ENCODE measurements at places on chromosomes 3 and 15. TPM values are rescaled to one million over a fixed set of nuclear protein-coding genes. Genes with fewer than 3 reads are reported as not detected.

Gene IL16
- 6.5 TPM for total RNA-seq

Gene TMEM108
- total RNA-seq, result 0.36 TPM

Gene CPEB1
- total RNA-seq, result 29.2 TPM

Gene CISH
- 1.2 TPM for total RNA-seq

Gene STXBP5L
- total RNA-seq, result not detected

Gene DLL4
- not detected for total RNA-seq

Gene PAQR5
- total RNA-seq, result 1.1 TPM

Gene TMEM207
- total RNA-seq, result not detected

Gene IL12A
- total RNA-seq, result 4.7 TPM

Gene CGNL1
- 1.1 TPM for total RNA-seq

Gene ARGFX
- total RNA-seq, result not detected

Gene SLC28A1
- total RNA-seq, result not detected

Gene BSN
- under 0.01 TPM for total RNA-seq

Gene LRRIQ4
- 0.29 TPM for total RNA-seq

Gene A4GNT
- total RNA-seq, result not detected

Gene AMT
- 1.1 TPM for total RNA-seq

Gene CKMT1B
- not detected for total RNA-seq

Gene PIERCE2
- total RNA-seq, result 5.3 TPM

Gene TICRR
- total RNA-seq, result 0.88 TPM

Gene VGLL4
- total RNA-seq, result 58.0 TPM

Gene EXD1
- total RNA-seq, result not detected

Gene WDR93
- total RNA-seq, result 0.36 TPM

Gene GOLGA6A
- total RNA-seq, result under 0.01 TPM

Data from osteoblast (primary cell).